ENCODE measurements at places on chromosomes 4 and X. TPM values are rescaled to one million over a fixed set of nuclear protein-coding genes. Genes with fewer than 3 reads are reported as not detected.
A peak's percentile ranks its signal among the peaks of the same experiment; 100 is the strongest.

- H3K27me3 ChIP-seq = no peaks in the 10 kb centered on the region
- H3K36me3 ChIP-seq = no peaks in the 10 kb centered on the region
- peaks cover 8% of the 10 kb centered on the region for H3K4me1 ChIP-seq
- H3K4me3 ChIP-seq = no peak overlapping the region
- H3K27ac ChIP-seq = no peak overlapping the region
- no peak for DNase-seq
Observed at GRCh38 chr4:73815145-73815544, 21.3 kb upstream of the CXCL6 start.

DNA sequence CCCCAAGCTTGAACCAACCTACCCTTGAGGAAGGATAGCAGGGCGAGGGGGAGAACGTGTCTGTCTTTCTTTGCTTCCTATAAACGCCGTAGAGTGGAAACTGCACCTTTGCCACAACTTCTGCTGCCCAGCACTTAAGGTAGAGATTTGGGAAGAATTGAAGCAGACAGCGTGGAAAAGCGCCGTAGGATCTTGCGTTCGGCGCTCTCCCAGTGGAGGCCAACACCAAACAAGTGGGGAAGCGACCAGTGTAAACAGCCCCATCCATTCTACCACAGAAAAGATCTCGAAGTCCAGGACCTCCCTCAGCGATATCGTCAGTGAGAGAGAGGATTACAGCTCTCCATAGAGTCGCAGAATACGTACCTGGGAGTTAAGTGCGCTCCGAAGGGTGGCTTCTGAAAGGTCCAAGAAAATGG lies 3.9 kb upstream of the NKX6-1 start:
- no peak overlapping the region for H3K4me3 ChIP-seq
- peaks cover 9% of the 10 kb centered on the region for H3K4me1 ChIP-seq
- H3K27me3 ChIP-seq = peaks cover 76% of the 10 kb centered on the region
- H3K36me3 ChIP-seq = peaks cover 3% of the 10 kb centered on the region

DNA sequence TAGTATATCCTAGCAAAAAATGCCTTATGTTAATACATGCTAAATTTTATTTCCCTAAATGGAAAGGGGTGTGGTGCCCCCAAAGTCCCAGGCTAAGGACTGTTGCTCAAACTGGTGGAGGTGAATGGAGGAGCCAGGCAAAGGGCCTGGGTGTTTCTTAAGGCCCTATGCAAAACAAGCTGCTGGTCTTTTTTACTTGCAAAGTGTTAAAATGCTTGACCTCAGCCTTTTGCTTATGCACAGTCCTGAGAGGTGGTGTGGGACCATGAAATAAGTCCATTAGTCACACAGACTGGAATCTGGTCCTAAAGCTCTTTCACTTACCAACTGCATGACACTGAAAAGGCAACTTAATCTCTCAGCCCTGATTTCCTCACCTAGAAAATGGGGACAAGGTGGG lies 223.5 kb upstream of the MBNL3 start:
- H3K4me1 ChIP-seq = no peaks in the 10 kb centered on the region
- no peak overlapping the region for H3K4me3 ChIP-seq
- DNase-seq = no peak
- H3K27me3 ChIP-seq = no peaks in the 10 kb centered on the region
- H3K27ac ChIP-seq = no peak overlapping the region
- H3K36me3 ChIP-seq = no peaks in the 10 kb centered on the region

DNA sequence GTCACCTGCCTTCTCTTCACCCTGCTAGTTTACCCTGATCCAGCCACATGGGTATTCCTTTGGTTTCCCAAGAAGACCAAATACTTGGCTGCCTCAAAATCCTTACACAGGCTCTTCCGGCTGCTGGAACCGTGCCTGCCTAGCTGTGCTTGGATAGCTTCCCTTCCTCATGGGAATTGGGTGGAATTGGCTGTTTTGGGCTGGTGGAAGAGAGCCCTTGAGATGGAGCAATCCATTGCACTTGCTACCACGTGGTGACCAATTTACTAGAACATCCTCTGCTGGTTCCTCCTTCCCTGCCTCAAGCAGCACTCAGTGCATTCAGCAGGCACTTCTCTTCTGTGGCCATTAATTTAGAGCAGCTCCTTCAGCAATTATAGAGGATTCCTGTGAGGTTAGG lies 119.3 kb upstream of the AP1S2 start:
- no peaks in the 10 kb centered on the region for H3K27me3 ChIP-seq
- no peak overlapping the region for H3K27ac ChIP-seq
- H3K36me3 ChIP-seq = no peaks in the 10 kb centered on the region
- DNase-seq = no peak
- no peaks in the 10 kb centered on the region for H3K4me1 ChIP-seq

DNA sequence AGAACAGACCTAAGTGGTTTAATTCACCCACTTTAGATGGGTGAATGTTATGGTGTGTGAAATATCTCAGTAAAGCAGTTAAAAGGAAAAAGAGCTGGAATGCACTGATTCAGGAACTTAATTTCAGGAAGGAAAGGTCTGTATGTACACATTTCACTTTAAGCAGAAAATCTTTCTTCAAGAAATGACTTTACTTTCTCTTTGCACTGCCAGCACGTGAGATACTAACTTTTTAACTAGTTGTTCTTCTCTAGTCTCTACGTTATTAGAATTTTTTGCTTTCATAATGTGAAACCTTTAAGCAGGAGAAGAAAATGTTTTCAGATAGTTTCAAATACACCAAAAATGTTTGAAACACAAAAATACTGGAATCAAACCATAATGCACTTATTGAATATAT lies 18.8 kb downstream of the C4orf46 start:
- no peak overlapping the region for H3K27ac ChIP-seq
- H3K4me1 ChIP-seq = peaks cover 5% of the 10 kb centered on the region
- no peak for DNase-seq
- peaks cover 2% of the 10 kb centered on the region for H3K27me3 ChIP-seq

DNA sequence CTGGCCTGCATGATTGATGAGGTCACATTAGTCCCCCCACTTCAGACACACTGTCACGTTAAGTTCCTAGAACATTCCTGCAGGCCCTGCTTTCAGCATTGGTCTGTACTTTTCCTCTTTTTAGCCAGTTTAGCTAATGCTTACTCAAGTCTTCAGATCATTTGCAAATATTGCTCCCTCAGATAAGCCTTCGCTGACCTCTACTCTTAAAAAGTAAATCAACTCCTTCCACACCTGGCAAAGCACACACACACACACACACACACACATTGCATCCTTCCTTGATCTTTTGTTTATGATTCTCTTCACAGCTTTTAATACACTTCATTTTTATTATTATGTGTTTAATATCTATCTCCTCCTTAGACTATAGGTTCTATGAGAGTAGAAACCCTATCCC lies 31.4 kb downstream of the PARM1 start:
- H3K27me3 ChIP-seq = no peaks in the 10 kb centered on the region
- no peaks in the 10 kb centered on the region for H3K36me3 ChIP-seq
- H3K27ac ChIP-seq = no peak overlapping the region
- H3K4me3 ChIP-seq = no peak overlapping the region
- H3K4me1 ChIP-seq = no peaks in the 10 kb centered on the region
- no peak for DNase-seq

GRCh38 chr4:101290654-101291053 lies 56.7 kb downstream of the PPP3CA start:
- peaks cover 10% of the 10 kb centered on the region for H3K4me1 ChIP-seq
- no peak overlapping the region for H3K4me3 ChIP-seq
- no peak for DNase-seq
- H3K27ac ChIP-seq = no peak overlapping the region
- H3K27me3 ChIP-seq = no peaks in the 10 kb centered on the region

DNA sequence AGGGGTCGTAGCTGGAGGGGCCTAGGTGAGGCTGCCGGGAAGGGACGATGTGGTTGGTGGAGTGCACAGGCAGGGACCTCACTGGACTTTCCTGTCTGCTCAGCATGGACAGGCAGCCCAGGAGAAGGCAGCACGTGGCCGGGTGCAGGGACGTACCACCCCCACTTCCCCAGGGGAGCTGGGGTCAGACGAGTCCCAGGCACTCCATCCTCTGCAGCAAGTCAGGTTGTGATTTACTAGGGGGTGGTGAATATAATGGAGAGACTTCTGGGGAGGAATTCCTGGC lies 1.5 kb upstream of the CTBP1 start:
- DNase-seq = no peak
- H3K4me3 ChIP-seq = peak overlapping the region; percentile 78
- peaks cover 52% of the 10 kb centered on the region for H3K36me3 ChIP-seq
- peaks cover 61% of the 10 kb centered on the region for H3K4me1 ChIP-seq

DNA sequence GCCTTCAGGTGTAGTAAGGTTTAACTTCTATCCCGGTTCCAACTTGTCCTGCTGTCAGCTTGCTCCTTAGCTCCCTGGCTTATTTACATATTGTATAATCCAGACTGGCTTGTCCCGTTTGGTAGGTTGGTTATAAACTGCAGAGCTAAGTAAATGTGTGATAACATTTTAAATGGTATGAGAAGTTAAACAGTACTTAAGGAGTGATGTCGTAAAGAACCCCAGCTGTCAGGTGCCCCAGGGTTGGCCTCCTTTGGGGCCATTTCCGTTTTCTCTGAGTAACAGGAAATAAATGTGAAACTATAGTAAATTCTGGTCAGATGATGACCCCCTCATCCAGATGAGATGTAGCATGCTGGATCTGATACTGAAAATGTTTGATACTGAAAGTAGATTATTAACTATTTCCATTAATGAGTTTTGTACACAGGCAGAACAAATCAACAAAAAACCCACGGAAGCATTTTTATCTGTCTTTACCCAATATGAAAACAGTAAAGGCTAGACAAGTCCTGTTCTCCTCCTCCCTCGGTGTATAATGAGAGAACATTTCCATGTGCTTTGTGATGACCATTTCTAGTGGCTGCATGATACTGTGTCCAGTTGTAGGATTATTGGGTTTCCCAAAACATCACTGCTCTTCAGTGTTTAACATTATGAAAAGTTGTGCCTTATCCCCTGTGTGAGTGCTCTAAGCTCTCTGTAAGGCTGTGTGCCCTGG lies 22.4 kb downstream of the GAB1 start:
- H3K27me3 ChIP-seq = peaks cover 9% of the 10 kb centered on the region
- DNase-seq = peak; percentile 63
- H3K36me3 ChIP-seq = peaks cover 10% of the 10 kb centered on the region
- H3K4me1 ChIP-seq = peaks cover 26% of the 10 kb centered on the region
- peak overlapping the region; percentile 77 for H3K27ac ChIP-seq

- H3K4me1 ChIP-seq = no peaks in the 10 kb centered on the region
- H3K27me3 ChIP-seq = peaks cover 53% of the 10 kb centered on the region
- H3K27ac ChIP-seq = no peak overlapping the region
- DNase-seq = peak; percentile 72
Observed at GRCh38 chr4:153750197-153750817, 9.5 kb downstream of the RNF175 start.

GRCh38 chr4:57719456-57719855 lies 609.3 kb upstream of the IGFBP7 start:
- no peaks in the 10 kb centered on the region for H3K36me3 ChIP-seq
- no peak overlapping the region for H3K27ac ChIP-seq
- no peak overlapping the region for H3K4me3 ChIP-seq
- H3K27me3 ChIP-seq = no peaks in the 10 kb centered on the region

GRCh38 chrX:135480076-135480475 lies 40.4 kb upstream of the INTS6L start:
- DNase-seq = no peak
- H3K4me1 ChIP-seq = peaks cover 15% of the 10 kb centered on the region
- no peaks in the 10 kb centered on the region for H3K27me3 ChIP-seq
- no peaks in the 10 kb centered on the region for H3K36me3 ChIP-seq

DNA sequence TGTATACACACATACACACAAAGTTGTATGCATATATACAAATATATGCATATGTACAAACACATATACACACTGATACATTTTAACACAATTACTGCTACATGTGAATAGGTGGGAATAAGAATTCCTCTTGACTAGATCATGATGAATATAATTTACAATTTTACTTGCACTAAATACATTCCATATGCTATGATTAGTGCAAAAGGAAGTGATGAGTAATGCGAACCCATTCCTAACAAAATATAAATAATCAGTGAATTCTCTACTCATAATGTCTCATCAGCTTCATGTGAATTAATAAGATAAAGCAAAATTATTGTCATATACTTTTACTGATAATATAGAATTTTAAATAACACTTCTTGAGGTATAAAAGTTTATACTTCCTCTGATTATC lies 1077.3 kb upstream of the PCDH10 start:
- no peak for DNase-seq
- no peak overlapping the region for H3K4me3 ChIP-seq
- H3K36me3 ChIP-seq = no peaks in the 10 kb centered on the region
- no peaks in the 10 kb centered on the region for H3K27me3 ChIP-seq
- no peaks in the 10 kb centered on the region for H3K4me1 ChIP-seq
- no peak overlapping the region for H3K27ac ChIP-seq

DNA sequence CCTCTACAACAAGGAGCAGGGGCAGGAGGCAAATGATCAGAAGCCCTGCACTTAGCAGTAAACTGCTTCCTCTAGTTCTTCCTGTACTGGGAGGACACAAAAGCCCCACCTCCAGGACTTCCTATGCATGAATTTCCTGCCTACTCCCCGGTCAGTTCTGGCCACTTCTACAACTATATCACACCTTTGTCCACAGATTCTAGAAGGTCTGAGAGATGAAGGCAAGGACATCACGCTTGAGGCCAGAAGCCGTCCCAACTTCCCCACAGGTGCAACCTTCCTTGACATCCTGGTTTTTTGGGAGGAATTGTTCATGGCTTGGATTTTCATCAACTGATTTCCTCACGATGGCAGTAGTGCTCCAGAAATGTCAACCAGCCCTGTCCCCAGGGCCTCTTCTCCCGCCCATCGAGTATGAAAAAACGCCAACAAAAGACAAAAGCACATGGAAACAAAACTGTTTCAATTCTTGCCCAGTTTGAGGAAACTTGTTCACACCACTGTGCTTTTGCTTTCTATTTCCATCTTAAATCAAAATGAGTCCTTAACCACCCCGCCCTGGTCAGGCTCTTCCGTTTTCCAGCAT lies 206.5 kb upstream of the STK26 start:
- peaks cover 9% of the 10 kb centered on the region for H3K36me3 ChIP-seq
- H3K4me1 ChIP-seq = peaks cover 25% of the 10 kb centered on the region
- peak overlapping the region; percentile 72 for H3K27ac ChIP-seq
- peak overlapping the region; percentile 53 for H3K4me3 ChIP-seq
- peak; percentile 68 for DNase-seq
- no peaks in the 10 kb centered on the region for H3K27me3 ChIP-seq

Gene USP53
- 6.1 TPM for total RNA-seq

Gene GUCY1A1
- 0.87 TPM for total RNA-seq

Gene TMPRSS11F
- total RNA-seq = not detected

Gene MTMR8
- 4.5 TPM for total RNA-seq
